ENCODE measurements at places on chromosomes 7 and 10. TPM values are rescaled to one million over a fixed set of nuclear protein-coding genes. Genes with fewer than 3 reads are reported as not detected.

DNA sequence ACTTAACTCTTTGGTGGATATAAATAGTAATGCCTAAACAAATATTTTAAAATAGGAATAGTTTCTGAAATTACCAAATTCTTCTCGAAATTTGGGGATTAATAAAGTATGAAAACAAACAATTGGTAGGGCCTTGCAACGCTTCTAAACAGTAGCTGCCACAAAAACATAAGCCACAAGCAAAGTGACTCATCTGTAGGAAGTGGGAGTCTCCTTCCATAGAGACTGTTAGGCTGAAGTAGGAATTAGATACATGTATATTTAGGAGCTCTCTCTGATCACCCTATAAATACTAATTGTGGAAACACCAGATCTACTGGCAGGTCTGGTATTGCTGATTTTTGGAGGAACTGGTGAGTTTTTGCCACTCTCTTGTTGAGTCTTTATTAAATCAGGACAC is 5.7 kb upstream of the LMOD2 start:
- no peak for DNase-seq

DNA sequence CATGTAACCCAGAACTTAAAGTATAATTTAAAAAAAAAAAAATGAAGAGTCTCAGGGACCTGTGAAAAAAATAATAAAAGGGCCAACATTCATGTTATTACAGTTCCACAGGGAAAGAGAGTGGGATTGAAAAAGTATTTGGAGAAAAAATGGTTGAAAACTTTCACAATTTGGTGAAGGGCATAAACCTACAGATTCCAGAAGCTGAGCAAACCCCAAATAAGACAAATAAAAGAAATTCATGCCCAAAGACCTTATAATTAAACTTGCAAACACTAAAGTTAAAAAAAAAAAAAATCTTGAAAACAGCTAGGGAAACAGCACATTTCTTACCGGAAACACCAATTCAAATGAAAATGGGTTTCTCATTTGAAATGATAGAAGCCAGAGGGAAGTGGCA is 19.9 kb downstream of the VPS41 start:
- no peak for DNase-seq

DNA sequence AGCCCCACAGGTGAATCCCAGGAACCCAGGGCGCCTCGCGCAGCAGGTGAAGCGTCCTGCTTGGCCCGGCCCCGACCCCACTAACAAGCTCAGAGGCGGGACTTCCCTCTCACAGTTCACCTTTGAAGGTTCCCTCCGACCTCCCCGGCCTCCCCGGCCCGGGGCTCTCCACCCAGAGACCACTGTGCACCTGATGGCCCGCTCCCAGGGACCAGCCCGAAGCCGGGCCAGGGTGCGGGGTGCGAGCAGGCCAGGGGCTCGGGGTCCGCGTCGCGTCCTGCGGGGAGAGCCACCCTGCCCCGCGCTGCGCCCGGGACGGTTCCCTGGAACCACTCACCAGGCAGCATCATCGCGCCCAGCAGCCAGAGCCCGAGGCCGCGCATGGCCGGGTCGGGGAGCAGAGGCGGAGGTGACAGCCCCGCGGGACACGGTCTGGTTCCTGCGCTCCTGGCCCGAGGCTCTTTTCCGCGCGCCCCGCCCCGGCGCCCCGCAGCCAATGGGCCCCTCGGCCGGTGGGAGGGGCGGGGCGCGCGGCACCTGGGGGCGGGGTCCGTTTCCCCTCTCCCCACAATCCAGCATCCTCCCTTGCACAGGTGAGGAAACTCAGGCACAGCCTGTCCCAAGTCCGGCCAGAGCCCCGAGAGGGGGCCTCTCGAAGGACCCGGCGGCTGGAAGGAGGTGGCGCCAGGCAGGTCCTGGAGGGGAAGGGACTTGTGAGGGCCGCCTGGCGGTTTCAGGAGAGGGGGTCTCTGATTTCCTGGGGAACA is at the start of gene ADAM8:
Gene ADAM8 (minus strand): TSS at position 434 of the 767 bp plus-strand sequence. CDS start 51 bp downstream, at position 383.
- DNase-seq: peak; percentile 79

DNA sequence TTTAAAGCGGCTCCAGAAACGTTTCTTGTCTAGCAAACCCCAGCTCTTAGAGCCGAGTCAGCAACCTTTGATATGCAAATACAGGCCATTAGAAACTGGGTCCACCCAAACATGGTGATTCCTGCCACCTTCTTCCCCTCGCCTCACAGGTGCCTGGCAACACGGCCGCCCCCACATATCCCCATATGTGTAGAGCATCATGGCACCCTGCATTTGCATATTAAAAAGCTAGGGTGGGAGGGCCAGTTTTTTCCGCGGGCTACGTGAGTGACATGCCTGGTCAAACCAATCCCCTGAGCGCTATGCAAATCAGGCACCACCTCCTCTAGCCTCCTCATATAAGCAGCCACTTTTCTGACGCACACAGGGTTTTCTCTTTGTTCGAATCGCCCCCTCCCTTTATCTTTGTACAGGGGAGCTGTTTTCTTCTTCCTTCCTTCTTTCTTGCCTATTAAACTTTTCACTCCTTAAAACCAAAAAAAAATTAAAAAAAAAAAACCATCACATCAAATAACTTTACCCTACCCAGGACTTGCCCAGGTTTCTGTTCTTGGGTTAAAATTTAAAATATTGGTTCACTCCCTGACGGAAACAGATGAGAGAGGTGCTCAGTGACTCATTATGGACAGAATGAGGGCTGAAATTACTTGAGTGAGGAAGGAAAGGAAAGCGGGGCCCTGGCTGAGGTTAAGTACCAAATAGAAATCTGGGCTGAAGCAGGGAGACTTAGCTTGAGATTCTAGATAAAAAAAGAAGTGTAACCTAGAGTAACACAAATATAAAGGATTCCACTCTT is 59.8 kb downstream of the COA1 start:
- peak; percentile 91 for DNase-seq

DNA sequence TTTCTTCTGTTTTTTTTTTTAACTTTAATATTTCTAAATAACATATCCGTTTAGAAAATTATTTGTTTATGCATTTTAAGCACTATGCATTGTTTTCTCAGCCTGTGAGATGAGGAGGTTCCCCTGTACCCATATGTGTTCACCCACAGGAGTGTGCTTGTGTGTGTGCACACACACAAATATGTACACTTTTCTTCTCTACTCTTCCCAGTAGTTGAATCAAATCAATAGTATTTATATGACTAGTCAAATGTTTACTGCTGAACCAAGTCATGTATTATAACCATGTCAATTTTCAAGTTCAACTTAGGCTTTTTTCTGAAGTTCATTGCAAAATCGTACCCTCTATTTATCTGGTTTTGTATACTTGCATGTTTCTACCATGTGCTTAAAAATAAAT is 37.3 kb downstream of the HDAC9 start:
- no peak for DNase-seq

DNA sequence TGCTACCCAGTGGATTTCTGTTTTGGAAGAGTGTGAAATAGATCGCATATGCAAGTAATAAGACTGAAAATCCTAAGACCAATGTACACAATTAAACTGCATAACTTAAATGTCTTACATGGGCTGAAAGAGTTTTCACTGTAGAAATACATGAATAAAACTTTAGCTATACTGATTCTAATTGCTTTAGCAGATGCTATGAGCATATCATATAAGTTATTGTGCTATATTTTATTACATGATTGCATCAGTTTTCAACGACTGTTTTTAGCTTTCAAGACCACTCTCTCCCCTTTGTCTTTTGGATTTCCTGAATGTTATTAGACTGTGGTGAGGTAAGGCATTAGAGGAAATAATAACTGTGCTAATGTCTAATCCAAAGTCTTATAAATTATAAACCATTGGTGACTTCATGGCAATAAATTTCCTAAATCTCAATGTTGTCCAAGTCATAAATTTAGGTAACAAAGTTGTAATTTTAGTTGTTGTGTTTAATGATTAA is 124.5 kb downstream of the SEMA3A start:
- no peak for DNase-seq

DNA sequence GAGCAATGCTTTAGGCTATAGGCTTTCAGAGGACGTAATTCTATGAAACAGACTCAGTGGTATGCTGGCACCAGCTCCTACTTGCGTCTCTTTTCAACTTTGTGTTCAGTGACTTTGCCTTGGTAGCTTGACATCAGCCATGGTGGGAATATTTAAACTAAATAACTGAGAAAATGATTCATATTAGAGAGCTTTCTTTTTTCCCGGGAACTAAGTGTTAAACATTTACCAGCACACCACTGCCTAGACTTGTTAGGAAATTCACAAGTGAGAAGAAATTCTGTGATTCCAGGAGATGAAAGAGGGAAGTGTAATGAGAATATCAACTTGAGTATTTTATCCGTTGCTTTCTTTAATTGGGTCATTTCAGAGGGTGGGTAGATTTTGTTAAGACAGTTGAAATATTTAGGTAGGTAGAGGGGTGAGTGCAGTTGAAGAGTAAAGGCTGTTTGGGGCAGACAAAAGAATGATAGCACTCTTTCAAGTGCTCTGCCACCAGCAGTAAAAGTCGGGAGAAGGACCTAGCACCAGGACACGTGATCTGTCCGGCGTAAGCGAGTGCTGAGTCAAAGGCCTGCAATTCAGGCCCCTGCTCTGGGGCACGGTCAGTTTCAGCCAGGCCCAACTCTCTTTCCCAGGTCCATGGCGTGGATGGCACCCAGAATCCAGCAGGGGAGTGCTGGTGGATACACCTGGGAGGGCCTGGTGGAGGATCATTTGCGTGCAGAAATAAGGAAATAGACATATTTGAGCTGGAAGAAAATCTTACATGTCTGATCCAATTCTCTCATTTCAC is 206.3 kb downstream of the SNX10 start:
- DNase-seq: no peak

GRCh38 chr7:66697449-66698438 is 42.8 kb upstream of the RABGEF1 start:
- no peak for DNase-seq

DNA sequence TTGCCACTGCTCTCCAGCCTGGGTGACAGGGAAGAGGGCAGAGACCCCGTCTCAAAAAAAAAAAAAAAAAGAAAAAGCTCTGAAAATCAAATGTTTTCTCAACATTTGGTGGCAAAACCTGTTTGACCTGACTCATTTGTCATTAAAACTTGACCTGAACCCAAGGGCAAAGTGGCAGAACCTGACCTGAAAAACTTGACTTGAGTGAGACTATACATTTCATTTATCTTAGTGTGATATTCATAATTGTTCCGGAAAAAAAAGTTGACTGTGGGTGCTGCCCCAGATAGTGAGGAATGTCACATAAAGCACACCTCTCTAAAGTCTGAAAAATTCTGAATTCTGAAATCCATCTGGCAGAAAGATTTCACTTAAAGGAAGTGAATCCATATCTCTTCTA is 2.3 kb upstream of the TAX1BP1 start:
- no peak for DNase-seq

- DNase-seq: no peak
These were observed 110.7 kb downstream of the LRMDA start for GRCh38 chr10:75542084-75542483.

GRCh38 chr10:117547716-117548668 is 5.4 kb downstream of the EMX2 start:
- no peak for DNase-seq

GRCh38 chr10:71812016-71812912 is 38.8 kb downstream of the PSAP start:
- DNase-seq: peak; percentile 82

DNA sequence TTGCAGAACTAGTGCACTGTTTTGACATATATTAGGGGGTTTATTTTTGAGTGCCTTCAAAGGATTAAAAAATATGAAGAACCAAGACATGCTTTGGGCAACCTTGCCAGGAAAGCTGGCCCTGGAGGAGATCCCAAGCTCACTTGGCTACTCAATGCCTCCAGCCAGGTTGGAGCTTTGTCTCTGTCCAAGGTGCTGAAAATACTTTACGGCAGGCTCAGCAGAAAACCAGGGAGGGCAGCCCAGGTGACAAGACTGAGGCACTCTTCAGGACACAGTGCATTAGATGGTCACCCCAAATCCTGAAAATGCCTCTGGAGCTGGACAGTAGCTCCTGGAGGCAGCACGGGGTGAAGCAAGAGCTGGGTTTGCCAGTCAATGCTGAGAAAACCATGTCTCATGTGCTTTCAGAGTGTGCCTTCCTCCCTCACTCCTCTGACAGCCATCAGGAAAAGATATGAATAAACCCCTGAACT is 5.8 kb upstream of the KCNH2 start:
- peak; percentile 59 for DNase-seq

DNA sequence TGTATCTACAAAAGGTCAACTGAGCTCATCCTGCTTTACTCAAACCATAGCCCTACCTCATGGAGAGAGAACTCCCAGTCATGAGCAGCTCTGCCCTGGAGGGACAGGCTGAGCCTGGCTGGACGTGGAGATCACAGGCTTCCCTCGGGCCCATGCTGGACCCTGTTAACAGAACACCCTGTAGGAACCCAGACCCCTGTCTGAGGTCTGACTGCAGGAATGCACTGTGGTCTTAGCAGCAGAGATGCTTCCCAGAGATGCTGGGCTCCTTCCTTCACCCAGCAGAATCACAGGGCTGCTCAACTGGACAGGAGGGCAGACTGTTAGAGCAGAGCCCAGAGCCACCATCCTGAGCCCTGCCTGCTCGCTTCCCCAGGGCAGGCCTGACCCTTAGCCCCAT is 814 bp downstream of the TMEM72 start:
- no peak for DNase-seq

GRCh38 chr7:120064565-120064964 is 208.4 kb upstream of the KCND2 start:
- DNase-seq: no peak

DNA sequence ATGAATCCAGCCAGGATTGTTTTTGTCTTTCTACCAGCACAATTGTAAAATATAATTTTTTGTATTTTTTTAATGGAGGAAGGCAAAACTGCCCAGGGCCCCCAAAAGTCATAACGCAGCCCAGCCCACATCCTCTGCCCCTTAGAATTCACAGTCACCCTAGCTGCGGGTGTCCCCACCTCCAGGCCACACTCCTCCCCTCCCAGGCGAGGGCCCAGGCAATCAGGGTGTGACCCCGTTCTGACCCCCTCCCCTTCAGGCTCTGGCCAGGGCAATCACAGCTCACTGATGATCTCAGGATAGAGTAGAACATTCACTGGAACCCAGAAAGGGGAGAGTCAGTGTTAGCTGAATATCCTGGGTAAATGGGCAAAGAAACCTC is 92.0 kb upstream of the MACROH2A2 start:
- DNase-seq: peak; percentile 19

DNA sequence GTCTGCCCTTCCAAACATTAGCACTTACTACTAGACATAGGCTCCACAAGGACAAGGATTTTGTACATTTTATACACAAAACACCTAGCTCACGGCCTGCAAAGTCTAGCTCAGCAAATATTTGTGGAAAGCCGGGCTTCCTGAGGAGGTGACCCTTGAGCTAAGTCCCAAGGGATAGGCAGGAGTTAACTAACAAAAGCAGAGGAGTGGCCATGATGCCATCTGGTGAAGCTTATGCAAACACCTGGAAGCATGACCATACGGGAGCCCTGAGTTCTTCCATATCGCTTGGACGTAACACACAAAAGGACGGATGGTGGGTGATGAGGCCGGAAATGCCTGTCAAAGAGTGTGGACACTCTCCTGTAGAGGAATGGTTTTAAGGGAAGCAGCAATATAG is 25.9 kb upstream of the YAE1 start:
- DNase-seq: no peak

GRCh38 chr7:102813191-102814024 is 64.6 kb downstream of the FAM185A start:
- DNase-seq: no peak

- DNase-seq: no peak
These were observed 3.9 kb upstream of the EPC1 start for GRCh38 chr10:32350811-32351350.

GRCh38 chr10:26438534-26439341 is 597 bp downstream of the APBB1IP start:
- peak; percentile 86 for DNase-seq

GRIFIN gene
- not detected for total RNA-seq

OR6V1 gene
- total RNA-seq: not detected

GIMAP7 gene
- 49.9 TPM for total RNA-seq

RPS24 gene
- 1,320 TPM for total RNA-seq

AOAH gene
- 44.5 TPM for total RNA-seq

ECHDC3 gene
- total RNA-seq: 0.16 TPM

VWC2 gene
- not detected for total RNA-seq

IFIT2 gene
- total RNA-seq: 34.4 TPM

All from activated CD8-positive, alpha-beta memory T cell treated with anti-CD3 and anti-CD28 coated beads, Interleukin-2, amount 10 ng/mL, durations not matched to agents 7 days and 5 days (primary cell).